NCI-H82 (cell line): ENCODE measurements at places on chromosomes 4 and X.
A peak's percentile ranks its signal among the peaks of the same experiment; 100 is the strongest.

DNA sequence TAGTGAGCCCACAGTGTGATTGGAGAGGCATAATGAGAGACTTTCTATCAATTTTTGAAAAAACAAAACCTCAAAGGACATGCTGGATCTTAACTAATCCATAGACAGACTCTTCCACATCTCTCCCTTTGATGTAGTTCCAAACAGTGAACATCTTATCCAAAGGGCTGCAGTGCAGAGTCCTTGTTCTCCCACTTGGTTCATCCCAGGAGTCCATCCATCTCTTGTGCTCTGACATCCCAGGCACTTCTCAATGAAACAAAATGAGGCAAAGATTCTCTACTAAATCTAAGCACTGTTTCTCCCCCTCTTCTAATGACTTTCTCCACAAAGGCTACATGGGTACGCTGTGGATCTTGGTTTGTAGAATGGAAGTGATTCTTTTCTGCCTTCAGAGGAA, 8.3 kb downstream of the SHROOM3 start:
- no peak for DNase-seq

DNA sequence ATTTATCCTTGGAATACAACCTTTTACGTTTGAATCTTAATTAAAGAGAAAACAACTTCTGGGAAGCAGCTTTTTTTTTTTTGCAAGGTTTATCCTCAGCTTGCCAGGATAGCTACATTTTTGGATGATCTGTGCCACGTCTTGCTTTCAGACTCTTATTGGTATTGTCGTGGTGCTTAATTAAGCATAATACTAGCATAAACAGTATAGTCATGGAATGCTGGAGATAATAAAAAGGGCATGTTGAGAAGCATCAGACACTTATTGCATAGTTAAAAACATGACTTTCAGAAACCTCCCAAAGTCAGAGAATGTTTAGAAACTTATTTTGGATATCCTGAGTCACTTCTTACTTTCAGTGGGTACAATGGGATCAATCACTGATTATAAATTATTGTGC, 77.0 kb downstream of the PALLD start:
- DNase-seq: no peak

DNA sequence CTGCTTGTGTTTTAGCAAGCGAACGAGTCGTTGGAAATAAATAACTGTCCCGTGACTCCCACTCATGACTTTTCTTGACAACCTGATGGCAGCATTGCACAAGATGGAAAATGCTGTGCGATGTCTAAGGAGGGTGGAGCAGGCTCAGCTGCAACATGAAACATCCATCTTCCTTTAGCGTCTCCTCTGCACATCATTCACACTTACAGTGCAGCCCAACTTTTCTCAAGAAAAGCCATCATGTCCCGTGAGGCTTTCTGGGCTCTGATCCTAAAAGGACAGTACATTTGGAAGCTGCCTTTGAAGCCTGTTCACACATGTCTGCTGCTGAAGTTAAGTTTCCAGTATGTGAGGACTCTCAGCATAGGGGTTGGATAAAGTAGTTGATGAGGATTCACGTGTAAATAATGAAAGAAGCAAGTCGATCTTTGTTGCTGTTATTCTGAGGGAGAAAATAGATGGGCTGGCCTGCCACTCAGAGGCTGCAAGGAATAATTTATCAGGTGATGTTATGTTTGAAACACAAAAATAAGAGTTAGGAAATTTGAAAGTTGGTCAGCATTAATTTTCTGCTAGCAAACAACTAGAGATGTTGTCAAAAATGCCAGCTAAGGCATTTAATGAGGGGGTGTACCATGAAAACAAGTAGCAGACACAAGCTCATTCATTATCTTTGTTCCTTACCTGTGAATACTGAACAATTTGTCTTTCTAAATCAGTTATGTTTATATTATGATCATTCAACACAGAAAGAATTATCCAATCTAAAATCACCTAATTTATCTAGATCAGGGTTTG, 328.7 kb upstream of the ZFP42 start:
- DNase-seq: no peak

DNA sequence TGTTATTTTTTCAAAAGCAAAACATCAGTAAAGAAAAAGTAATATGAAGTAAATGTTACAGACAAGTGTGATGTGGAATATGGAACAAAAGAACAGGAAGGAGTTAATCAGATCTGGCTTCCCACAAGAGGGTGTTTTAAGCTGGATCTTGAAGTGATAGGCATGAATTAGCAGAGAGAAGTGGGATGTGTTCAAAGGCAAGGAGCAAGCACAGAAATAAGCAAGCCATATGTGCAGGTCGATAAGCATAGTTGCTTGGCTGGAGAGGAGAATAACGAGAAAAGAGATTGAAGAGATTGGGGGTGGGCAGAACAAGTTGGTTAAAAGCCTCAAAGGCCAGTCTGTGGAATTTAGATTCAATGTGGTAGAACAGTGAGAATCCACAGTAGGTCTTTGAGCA, 60.9 kb upstream of the PRPS1 start:
- DNase-seq: peak; percentile 26

DNA sequence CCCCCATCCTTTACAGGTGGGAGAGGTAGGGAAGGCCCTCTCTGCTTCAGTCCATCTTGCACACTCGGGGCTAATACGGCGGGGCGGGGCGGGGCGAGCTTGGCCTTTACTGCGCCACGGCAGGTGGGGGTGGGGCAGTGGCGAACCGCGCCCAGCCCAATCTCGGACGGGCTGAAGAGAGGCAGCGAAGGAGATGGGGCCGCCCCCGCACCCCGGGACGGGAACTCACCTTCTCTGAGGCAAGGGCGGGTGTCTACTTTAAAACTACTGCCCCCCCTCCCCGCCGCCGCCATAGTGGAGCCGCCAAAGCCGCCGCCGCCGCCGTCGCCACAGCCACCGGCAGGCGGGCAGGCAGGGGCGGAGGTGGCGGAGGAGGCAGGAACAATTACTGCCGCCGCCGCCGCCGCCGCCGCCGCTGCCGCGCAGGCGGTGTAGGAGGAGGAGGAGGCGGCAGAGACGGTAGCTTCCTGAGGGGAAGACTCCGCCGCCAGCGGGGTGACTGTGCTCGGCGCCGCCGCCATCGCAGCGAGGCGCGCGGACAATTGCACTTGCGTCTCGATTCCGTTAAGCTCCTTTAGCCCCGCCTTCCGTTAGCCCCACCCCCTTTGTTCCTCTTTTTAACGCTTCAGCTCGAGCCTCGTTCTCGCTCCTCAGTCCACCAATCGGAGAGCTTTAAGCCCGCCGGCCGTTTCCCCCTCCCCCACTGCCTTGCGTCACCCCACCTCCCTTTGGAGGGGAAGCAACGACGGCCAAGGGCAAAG, at the start of gene ZMAT1:
Gene ZMAT1, minus strand, starts transcription at position 540 of the 761 bp plus-strand sequence. Its CDS starts 19 bp downstream, at position 521.
- peak; percentile 95 for DNase-seq

- DNase-seq: peak; percentile 79
Measured at GRCh38 chr4:42995343-42995944, 102.9 kb downstream of the GRXCR1 start.

GRCh38 chrX:136262812-136263315, 11.7 kb upstream of the MAP7D3 start:
- no peak for DNase-seq

DNA sequence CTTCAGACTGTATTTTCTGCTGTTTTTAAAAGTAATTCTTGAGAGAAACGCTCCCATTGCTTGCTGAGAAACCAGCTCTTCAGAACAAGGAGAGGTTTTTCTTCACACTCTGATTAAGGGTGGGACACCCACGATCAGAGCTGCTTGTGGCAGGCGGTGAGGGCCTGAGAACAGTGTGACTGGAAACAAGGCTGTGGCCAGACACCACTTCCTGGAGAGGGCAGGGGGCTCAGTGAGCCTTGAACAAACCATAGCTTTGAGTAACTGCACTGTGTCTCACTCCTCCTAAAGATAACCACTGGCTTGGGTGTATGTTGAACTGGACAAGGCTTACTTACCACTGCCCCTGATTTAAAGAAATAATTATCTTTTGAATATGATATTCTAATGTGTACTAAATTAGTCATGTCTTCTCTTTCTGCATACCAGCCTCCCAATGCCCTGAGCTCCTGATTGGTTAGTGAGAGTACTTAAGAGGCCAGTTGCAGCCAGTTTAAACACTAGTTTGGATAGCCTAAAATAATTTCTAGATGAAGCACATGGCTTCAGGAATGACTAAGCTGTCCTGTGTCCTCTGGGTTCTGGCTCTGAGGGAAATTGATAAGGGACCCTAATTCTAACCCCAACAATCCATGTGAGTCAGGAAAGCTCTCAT, 3.7 kb upstream of the GPR82 start:
- DNase-seq: no peak

- no peak for DNase-seq
Measured at GRCh38 chr4:63580796-63581475, 828.3 kb downstream of the TECRL start.

DNA sequence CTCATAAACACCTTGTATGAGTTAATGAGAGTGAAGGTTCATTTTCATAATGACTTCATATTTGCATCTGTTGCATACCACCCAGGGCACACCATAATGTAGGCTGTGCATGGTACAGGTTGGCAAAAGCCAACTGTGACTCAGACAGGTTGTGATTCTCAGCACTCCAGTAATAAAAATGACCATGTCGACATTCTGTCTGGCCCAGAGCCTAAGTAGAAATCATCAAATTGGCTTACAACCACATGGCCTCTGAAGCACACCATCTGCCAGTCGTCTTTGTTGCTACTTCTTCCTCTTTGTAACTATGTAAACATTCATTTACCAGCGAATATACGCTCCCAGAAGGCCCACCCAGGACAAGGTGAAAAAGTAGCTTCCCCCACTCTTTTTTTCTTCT, 459.5 kb downstream of the GASK1B start:
- peak; percentile 97 for DNase-seq

DNA sequence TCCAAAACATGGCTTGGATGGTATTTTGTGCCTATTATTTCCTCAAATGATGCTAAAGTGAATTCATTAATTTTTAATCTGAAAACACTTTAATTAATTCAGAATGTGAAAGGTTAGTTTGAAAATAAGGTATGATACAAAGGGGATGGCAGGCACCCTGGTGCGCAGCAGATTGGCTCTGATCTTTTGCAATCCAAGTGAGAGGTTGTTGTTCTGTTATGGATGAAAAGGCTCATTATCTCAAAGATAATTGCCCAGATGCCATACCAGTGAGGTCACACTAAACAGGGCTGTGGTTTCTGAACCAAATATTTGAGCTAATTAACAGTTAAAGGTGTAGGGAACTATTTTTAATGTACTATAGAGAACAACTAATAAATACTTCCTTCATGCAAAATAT, 504.9 kb downstream of the RAPGEF2 start:
- no peak for DNase-seq

GRCh38 chr4:187814737-187815465, 180.7 kb upstream of the ZFP42 start:
- no peak for DNase-seq

DNA sequence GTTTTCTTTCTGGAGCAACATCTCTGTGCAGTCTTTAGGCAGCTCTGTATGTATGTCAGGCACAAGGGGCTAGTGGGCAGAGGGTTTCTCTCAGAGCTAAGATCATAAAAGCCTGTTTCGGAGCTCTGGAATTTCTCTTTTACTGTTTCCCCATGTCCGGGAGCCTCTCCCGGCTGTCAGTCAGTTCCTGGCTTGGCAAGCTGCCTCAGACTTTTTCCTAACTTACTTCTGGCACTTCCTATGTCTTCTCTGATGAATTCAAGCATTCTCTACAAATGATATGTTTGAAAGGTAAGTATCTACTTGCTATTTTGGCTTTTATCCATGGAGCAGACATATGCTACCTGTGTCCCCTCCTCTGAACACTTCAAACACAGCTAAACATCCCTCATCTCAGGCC, 129.3 kb upstream of the PGRMC2 start:
- no peak for DNase-seq

- peak; percentile 56 for DNase-seq
Measured at GRCh38 chrX:101462892-101463291, 22.4 kb upstream of the ARMCX4 start.

- peak; percentile 69 for DNase-seq
Measured at GRCh38 chr4:1772853-1773538, 20.1 kb upstream of the FGFR3 start.

- DNase-seq: peak; percentile 70
Measured at GRCh38 chr4:139083607-139083955, 68.0 kb downstream of the NOCT start.

DNA sequence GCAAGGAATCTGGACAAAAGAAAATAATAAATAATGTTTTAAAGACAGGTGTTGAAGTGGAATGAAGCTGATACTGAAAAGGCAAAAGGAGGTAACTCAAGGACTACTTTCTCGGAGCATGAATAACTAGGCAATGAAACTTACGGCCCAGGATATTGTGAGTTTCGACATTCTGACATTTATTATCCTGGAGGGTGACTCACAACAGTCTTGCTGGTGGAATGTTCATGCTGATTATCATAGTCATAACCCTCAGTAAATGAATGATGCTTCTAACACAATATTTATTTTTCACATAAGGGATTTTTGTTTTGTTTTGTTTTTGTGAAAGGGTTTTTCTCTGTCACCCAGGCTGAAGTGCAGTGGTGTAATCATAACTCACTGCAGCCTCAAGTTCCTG, 147.0 kb upstream of the HPGD start:
- DNase-seq: no peak

- DNase-seq: peak; percentile 48
Measured at GRCh38 chrX:12814420-12814819, 23.2 kb downstream of the PRPS2 start.

DNA sequence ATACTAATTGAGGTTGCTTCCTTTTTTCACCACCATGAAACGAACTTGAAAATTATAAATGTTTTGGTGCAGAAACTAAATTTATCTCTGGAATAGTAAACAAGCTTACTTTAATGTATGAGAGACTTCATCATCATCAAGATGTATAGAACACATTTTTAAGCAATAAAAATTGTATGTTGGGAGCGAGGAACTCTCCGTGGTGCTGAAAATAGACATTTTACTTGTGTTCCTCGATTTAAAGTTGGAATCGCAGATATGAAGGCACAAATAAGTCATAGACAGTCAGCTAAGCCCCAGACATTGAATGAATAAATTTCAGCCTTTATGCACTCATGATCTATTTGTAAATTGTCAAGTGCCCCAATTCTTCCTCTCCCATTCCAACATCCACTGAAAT, 310.7 kb downstream of the STK32B start:
- DNase-seq: no peak

DNA sequence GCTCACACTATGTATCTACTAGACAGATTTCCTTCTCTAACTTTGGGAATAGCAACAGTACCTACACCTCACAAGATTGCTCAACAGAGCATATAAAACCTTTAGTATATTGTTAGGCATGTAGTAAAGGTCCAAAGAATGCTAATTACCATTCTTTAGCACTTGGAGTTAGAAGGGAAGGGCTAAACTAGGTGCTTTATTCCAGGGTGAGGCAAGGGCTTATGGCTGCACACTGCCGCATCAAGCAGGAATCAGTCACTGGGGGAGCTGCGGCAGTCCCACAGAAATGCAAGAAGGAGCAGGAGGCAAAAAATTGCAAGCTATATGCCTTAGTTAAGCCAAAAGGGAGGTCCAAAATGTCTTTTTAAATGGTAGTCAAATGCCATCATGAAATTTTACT, 162.7 kb downstream of the PPP3CA start:
- no peak for DNase-seq

- DNase-seq: no peak
Measured at GRCh38 chr4:183842129-183842528, 63.0 kb upstream of the STOX2 start.

GRCh38 chr4:101155368-101155767, 192.0 kb downstream of the PPP3CA start:
- DNase-seq: no peak
